Mesenchymal stem cell (in vitro differentiated cells and primary cell): ENCODE measurements at places on chromosomes 2 and 18.
A peak's percentile ranks its signal among the peaks of the same experiment; 100 is the strongest.

DNA sequence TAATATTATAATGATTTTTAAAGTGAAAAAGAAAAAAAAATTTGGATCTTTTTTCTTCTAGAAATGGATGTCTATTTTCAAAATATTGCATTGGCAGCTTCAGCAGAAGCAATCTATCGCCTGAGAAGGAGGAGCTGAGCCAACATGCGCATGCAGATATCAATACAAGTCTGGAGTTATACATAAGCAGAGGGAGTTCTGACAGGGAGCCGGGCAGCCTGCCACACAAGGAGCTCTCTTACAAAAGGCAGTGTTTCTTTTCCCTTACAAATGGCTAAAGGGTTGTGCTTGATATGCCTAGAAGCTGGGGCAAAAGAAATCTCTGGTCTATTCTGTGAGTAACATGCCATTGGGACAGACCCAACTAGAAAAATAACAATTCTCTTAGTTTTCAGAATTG lies 291.9 kb upstream of the TRIB2 start:
- no peak for DNase-seq

- peak; percentile 95 for DNase-seq
These were observed 115.0 kb downstream of the SPTBN1 start for GRCh38 chr2:54570925-54571694.

DNA sequence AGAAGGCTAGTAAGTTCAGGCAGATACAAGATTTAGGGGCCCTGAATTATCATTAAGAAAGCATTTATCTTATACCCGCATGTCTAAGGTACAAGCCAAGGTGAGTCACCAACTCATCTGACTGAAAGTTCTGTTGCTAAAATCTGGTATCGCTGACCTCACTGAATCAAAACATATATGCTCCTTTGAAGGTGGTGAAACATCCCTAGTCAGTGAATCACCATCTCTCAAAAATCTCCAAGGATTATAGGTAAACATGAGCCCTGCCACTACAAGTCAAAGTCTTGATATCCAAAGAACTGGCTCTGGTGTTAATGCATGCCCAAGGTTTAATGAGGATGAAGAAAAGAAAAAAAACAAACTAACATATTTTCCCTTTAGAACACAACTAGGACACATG lies 43.5 kb downstream of the IRS1 start:
- peak; percentile 75 for DNase-seq

GRCh38 chr2:218479595-218479994 lies 60.7 kb downstream of the VIL1 start:
- DNase-seq: no peak

DNA sequence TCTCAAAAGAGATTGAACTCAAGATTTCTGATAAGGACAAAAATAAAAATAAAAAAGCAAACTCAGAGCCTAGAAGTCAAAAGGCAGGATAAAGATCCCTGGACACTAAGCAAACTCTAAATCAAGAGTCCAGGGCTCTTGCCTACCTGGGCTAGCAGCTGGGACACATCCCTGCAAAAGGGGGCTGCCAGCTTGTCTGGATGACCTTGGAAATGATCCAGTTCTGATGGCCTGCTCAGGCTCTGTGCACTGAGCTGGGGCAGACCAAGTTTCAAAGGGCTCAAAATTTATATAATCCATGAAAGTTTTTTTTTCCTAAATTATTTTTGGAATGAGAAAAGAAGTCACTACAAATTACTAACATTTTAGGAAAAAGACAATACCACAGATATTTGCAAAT lies 557.3 kb downstream of the CNTNAP5 start:
- DNase-seq: no peak

DNA sequence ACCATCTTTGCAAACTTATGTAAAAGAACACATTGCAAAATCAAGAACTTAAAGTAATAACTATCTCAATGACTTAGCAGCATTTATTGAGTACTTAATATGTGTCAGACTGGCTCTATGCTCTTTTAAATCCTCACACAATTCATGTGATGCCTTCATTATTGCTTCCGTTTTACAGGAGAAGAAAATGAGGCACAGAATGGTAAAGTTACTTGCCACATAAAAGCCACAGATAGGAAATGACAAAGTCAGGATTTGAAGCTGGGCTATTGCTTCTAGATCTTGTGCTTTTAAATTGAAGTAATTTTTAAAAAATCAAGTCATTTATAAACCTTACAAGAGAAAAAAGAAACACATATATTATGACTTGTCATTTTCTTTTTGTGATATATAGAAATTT lies 174.2 kb downstream of the WDR7 start:
- no peak for DNase-seq

DNA sequence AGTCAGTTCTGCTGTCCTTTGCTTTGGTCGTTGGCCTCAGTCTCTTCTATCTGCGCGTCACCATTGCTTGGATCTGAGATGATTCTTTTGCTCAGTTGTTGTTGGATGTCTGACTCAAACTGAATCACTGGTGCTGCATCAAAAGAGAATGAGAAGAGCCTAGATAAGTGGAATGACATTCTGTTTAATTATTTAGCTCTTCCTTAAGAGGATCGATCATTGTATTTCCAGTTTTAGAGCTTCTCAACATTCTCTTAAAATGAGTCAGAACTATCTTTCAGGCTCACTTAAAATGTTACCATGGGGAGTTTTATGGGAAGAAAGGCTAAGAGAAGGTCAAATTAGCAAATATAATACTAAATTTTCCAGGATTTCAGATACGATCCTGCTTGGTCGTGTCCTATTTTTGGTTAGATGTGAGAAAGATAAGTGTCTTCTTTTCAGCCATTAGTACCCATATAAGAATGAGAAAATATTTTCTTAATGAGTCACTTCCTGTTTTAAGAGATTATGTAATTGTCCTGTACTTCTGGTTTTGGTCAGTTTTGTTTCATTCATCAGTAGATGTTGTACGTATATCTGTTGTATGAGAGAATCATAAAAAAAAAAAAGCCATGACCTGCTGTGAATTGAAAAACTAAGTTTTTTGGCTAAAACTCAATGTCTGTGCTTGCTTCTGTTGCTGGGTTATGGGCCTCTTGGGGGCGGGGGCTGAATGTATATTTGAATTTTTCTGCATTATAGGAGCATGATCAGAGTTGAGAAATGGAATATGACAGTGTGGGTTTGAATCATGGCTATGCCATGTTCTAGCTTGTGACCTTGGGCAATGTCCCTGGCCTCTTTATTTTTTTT lies 31.6 kb upstream of the CASP10 start:
- DNase-seq: peak; percentile 92

DNA sequence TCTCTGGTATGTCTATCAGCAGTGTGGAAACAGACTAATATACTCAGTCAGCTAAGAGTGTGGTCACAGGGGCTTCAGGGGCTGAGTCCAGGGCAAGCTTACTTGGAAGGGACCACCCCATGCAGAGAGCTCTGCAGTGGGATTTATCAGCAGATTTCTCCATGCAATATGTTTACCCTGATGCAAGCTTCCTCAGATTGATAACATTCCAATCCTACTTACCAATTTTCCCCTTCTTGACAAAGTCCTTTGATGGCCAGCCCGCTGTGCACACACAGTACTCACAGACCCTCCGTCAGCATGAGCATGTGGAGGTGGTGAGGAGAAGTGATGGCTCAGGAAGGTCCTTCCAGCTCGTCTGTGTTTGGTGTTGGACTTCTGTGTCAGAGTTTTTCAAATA lies 51.8 kb downstream of the SH3RF3 start:
- DNase-seq: peak; percentile 51

DNA sequence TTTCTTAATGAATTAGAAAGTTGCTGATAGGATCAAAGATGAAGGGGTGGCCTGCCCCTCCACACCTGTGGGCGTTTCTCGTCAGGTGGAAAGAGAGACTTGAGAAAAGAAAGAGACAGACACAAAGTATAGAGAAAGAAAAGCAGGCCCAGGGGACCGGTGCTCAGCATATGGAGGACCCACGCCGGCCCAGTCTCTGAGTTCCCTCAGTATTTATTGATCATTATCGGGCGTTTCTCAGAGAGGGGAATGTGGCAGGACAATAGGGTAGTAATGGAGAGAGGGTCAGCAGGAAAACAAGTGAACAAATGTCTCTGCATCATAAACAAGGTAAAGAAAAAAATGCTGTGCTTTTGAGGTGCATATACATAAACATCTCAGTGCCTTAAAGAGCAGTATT lies 144.3 kb downstream of the CCDC102B start:
- DNase-seq: no peak

GRCh38 chr2:85435981-85436835 lies 17.7 kb downstream of the SH2D6 start:
- DNase-seq: no peak

DNA sequence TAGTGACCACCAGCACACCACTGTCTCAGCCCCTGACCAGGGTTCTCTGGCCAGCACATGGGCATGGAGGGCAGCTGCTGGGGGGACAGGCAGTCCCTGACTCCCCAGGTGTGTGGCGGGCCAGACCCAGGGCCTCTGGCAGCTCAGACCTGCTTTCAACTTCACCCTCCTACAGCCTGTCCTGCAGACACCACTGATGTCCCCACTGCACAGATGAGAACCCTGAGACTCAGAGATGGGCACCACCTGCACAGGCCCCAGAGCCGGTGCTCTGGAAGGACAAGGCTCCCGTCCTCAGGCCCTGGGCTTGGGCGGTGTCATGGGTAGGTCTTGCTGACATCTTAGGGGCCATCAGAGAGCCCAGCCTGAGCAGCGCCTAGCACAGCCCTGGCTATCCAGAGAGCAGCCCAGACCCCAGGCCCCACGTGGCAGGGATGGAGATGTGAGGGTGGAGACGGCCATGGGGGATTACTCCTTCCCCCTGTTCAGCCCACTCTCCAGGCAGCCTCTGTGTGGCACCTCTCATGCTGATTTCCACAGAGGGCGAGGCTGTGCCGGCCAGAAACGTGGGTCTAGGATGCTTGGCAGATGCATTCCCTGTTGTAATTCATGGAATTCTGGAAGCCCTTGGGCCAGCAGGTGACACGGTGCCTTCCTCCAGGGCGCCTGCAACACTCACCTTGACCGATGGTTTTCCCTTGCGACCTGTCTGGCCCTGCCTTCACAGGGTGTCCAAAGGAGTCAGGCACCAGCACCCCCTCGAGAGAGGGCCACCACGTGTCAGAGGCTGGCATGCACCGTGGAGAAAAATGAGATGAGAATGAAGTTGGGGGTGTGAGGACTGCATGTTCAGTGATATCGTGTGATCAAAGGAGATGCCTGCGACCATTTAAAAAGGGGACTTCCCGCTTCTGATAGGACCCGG lies 61.2 kb upstream of the GLI2 start:
- no peak for DNase-seq

GRCh38 chr18:30908381-30908780 lies 134.2 kb downstream of the DSC3 start:
- peak; percentile 17 for DNase-seq

GRCh38 chr18:50751490-50751889 lies 68.3 kb downstream of the MRO start:
- no peak for DNase-seq

GRCh38 chr2:219777388-219777787 lies 150.0 kb downstream of the SLC4A3 start:
- no peak for DNase-seq

GRCh38 chr2:161343235-161343634 lies 35.0 kb downstream of the PSMD14 start:
- no peak for DNase-seq

- no peak for DNase-seq
These were observed 133.2 kb downstream of the ARHGAP15 start for GRCh38 chr2:143262389-143262788.

DNA sequence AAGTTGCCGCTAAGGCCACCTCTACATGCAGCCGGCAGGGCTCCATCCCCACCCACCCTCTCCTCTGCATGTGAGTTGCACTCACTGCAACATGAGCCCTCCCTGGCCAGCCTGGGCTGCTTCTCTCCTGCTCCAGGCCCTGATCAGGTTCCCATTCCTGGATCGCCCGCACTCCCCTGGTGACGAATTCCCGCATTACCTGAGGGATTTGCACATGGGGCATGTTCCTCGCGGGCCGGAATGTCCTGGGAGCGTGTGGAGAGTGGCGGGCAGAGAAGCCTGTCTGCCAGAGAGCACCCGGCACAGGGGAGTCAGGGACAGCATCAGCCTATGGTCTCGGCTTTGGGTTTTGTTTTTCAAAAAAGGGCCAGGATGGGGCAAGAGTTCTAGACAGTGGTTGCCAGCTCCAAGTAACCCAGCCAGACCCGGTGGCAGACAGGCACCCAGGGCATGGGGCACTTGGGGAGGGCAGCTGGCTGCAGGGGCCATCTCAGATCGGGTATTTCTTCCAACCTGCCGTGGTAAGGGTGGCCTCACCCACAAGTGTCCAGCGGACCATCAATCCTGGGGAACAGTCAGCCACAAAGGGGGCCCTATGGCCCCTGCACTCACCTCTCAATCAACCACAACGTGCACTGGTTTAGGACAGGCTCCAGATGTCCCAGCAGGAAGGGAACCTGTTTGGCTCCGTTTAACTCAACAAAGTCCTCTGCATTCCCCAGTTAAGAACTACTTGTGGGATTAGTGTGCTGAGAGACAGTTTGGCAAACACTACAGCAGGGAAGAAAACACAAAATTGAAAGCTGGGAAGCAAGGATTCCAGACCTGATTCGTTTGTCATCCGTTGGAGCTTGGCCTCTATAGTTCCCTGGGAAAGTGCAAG lies 187.7 kb downstream of the SMAD7 start:
- DNase-seq: no peak

GRCh38 chr2:128501700-128502099 lies 183.0 kb upstream of the HS6ST1 start:
- DNase-seq: no peak

GRCh38 chr2:239596253-239596652 lies 195.4 kb upstream of the HDAC4 start:
- no peak for DNase-seq

- DNase-seq: no peak
These were observed 8.2 kb upstream of the ALPG start for GRCh38 chr2:232398293-232399034.

GRCh38 chr2:157325786-157326185 lies at the start of gene ERMN:
ERMN (minus strand) TSS chr2:157325824; CDS start chr2:157325642, 182 bp downstream.
- no peak for DNase-seq

DNA sequence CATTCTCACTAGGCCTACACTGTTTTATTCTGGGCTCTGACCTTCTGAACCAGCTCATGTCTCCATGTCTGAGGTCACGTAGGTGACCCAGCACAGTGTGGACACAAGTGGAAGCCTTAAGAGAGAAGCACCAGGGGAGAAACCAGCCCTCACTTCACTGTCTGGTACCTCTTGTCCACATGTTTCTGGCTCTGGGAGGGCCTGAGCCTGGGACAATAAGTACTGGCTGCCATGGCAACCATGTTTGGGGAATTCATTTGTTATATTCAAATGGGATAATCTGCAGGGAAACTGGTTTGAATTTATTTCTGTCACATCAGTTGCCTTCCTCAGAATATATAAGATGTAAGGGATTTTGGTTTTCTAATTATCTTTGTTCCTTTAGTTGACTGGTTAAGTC lies 23.3 kb downstream of the MYO3B start:
- no peak for DNase-seq
